ENCODE measurements at places on chromosomes 2 and 18. TPM values are rescaled to one million over a fixed set of nuclear protein-coding genes. Genes with fewer than 3 reads are reported as not detected.

GRCh38 chr18:50644146-50644545, 84.3 kb downstream of the MAPK4 start:
- no peaks in the 10 kb centered on the region for H3K27me3 ChIP-seq
- H3K27ac ChIP-seq, result no peak overlapping the region
- peaks cover 2% of the 10 kb centered on the region for H3K4me1 ChIP-seq
- H3K4me3 ChIP-seq, result no peak overlapping the region
- H3K36me3 ChIP-seq, result no peaks in the 10 kb centered on the region
- no peak for DNase-seq

The TMEM163 gene
- 0.20 TPM for total RNA-seq

The CNOT9 gene
- total RNA-seq, result 57.7 TPM

- no peak for DNase-seq
- peaks cover 3% of the 10 kb centered on the region for H3K4me1 ChIP-seq
- no peaks in the 10 kb centered on the region for H3K27me3 ChIP-seq
- H3K4me3 ChIP-seq, result no peak overlapping the region
- H3K27ac ChIP-seq, result no peak overlapping the region
Measured at GRCh38 chr2:8378016-8378810, 303.6 kb upstream of the ID2 start.

- H3K4me3 ChIP-seq, result no peak overlapping the region
- no peaks in the 10 kb centered on the region for H3K36me3 ChIP-seq
- H3K27ac ChIP-seq, result no peak overlapping the region
Measured at GRCh38 chr2:144133936-144134665, 385.8 kb downstream of the ZEB2 start.

DNA sequence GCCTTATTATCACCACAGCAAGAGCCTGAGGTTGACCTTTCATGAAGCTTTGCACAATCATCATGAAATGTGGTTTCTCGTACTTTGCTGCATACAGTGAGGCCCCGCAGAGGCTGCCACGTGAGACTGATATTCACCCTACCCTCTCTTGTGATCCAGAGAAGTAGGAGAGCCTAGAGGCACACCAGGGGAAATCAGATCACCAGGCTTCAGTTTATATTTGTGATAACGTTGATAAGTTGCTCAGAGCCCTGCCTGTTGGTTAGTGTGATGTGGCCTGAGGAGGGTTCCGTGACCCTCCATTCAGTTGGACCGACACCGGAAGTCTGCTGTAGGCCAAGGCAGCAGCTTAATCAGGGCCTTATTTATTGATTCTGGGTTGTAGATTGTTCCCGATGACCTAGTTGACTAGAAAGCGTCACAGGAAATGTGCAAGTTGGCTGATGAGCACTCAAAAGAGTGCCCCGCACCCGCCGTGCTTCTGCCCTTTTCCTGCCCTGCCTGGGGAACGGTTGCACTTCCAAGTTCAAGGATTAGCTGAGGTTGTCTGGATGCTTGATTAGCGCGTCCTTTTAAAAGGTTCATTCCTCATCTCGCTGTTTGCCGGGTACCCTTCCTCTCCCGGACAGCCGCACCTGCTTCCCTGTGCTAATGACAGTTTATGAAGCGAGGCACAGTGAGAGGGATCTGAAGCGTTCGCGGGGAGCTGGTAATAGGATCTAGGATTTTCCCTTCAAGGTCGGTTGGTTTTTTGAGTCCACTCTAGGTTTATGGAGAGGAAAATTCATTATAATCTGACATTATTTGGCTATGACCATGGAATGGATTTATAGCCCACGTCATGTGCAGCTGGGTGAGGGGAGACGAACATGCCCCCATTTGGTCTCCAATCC, 146.4 kb downstream of the SH3RF3 start:
- H3K27ac ChIP-seq, result no peak overlapping the region
- H3K4me1 ChIP-seq, result no peaks in the 10 kb centered on the region
- no peaks in the 10 kb centered on the region for H3K36me3 ChIP-seq
- no peak overlapping the region for H3K4me3 ChIP-seq
- no peak for DNase-seq

GRCh38 chr2:53275743-53276142, 491.9 kb upstream of the CHAC2 start:
- no peak for DNase-seq
- H3K27me3 ChIP-seq, result no peaks in the 10 kb centered on the region
- H3K4me1 ChIP-seq, result no peaks in the 10 kb centered on the region
- H3K4me3 ChIP-seq, result no peak overlapping the region
- H3K36me3 ChIP-seq, result no peaks in the 10 kb centered on the region

GRCh38 chr2:107028661-107029060, 142.7 kb upstream of the ST6GAL2 start:
- H3K4me1 ChIP-seq, result no peaks in the 10 kb centered on the region
- H3K27me3 ChIP-seq, result no peaks in the 10 kb centered on the region
- H3K4me3 ChIP-seq, result no peak overlapping the region
- DNase-seq, result no peak
- H3K36me3 ChIP-seq, result no peaks in the 10 kb centered on the region
- no peak overlapping the region for H3K27ac ChIP-seq

The SERPINB5 gene
- total RNA-seq, result 3.3 TPM

DNA sequence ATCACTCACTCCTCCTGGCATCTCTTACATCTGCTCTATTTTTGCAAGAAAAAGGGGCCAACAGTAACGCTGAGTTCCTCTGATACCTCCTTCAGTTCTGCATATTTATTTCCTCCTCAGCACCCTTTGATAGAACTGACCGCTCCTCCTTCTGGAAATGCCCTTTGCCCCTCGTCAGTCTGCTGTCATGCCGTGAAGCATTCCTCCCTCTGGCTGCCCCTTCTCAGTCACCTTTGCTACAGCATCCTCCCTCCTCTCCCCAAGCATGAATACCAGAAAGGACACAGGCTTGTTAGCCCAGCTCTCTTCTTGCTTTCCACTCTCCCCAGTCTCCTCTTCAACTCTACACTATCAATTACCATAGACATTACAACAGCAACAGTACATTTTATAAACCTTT, 135.4 kb downstream of the NBAS start:
- no peaks in the 10 kb centered on the region for H3K27me3 ChIP-seq
- DNase-seq, result peak; percentile 60
- H3K27ac ChIP-seq, result peak overlapping the region; percentile 42

DNA sequence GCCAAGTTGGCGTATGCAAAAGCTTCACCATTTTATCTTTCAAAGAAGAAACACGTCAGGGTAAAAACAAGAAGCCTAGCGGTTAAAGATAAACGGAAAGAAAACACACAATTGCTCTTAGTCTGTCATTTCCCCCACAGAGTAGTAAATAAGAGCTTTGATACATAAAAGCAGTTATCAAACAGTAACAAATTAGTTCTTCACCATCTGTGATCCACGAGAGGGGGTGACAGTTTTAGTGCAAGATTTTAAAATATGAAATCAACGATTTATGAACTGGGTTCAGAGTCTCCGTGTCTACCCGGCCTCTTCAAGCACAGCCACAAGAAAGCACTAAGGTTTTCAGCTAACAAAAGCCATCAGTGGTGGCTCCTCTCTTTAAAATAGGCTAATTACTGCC, 703.9 kb upstream of the ID2 start:
- no peaks in the 10 kb centered on the region for H3K27me3 ChIP-seq
- H3K4me1 ChIP-seq, result no peaks in the 10 kb centered on the region
- no peak overlapping the region for H3K4me3 ChIP-seq
- H3K27ac ChIP-seq, result no peak overlapping the region
- no peaks in the 10 kb centered on the region for H3K36me3 ChIP-seq

The CCDC102B gene
- 4.9 TPM for total RNA-seq

The WDR75 gene
- 65.8 TPM for total RNA-seq

- no peak overlapping the region for H3K4me3 ChIP-seq
- H3K27me3 ChIP-seq, result no peaks in the 10 kb centered on the region
- no peak overlapping the region for H3K27ac ChIP-seq
- DNase-seq, result no peak
Measured at GRCh38 chr2:194385376-194385775, 1271.7 kb upstream of the SLC39A10 start.

DNA sequence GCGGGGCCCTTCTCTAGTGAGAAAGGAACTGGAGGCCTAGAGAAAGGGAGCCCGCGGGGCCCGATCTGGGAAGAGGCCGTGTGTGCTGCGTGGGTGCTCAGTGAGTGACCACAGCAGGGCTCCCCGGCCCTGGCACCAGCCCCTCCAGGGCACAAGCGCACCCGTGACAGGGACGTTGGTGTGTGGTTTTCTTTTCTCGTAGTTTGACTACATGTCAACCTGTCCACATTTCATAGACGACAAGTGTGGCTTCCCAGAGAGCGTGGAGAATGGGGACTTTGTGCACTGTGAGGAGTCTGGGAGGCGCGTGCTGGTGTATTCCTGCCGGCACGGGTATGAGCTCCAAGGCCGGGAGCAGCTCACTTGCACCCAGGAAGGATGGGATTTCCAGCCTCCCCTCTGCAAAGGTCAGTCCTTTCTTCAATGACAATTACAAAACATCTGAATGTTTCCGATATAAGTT, 83.1 kb downstream of the TPO start:
- H3K27me3 ChIP-seq, result no peaks in the 10 kb centered on the region
- no peaks in the 10 kb centered on the region for H3K36me3 ChIP-seq
- H3K4me3 ChIP-seq, result no peak overlapping the region
- no peak for DNase-seq
- H3K4me1 ChIP-seq, result no peaks in the 10 kb centered on the region

The ASTL gene
- not detected for total RNA-seq

The C2orf72 gene
- total RNA-seq, result 1.8 TPM
